ENCODE measurements at places on chromosomes 4 and X. TPM values are rescaled to one million over a fixed set of nuclear protein-coding genes. Genes with fewer than 3 reads are reported as not detected.

DNA sequence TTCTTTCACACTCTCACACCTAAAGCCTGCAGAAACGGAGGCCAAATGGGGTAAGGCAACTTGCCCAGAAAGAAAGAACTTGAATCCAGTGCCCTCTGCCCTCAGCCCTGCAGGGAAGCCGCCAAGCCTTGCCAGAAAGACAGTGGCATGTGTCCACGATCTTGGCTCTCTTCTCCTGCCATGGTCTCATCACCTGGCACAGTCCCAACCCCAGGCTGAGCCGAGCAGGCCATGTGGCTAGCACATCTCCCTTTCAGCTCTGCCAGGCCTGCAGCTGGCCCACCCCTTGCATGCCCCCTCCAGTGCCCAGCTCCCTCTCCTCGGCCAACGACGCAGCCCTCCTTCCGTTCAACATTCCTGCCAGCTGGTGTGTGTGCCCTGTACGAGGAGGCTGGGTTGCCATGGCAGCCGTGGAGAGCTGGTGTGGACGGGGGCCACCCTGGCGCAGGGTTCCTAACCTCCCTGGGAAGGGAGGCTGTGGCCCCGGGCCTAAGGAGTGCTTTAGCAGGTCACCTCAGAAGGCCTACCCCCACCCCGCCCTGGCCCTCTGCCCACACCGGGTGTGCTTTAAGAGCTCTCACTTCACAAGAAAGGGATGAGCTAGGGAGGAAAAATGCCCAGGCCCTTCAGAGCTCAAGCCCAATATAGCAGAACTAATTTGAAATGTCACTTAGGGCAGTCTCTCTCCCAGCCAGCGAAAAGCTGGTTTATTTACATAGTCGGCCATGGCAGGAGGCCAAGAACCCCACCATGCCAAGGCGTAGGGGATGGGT lies 73.0 kb upstream of the PJA1 start:
- no peak for DNase-seq

- DNase-seq, result no peak
Observed at GRCh38 chr4:95263391-95263790, 285.4 kb downstream of the UNC5C start.

DNA sequence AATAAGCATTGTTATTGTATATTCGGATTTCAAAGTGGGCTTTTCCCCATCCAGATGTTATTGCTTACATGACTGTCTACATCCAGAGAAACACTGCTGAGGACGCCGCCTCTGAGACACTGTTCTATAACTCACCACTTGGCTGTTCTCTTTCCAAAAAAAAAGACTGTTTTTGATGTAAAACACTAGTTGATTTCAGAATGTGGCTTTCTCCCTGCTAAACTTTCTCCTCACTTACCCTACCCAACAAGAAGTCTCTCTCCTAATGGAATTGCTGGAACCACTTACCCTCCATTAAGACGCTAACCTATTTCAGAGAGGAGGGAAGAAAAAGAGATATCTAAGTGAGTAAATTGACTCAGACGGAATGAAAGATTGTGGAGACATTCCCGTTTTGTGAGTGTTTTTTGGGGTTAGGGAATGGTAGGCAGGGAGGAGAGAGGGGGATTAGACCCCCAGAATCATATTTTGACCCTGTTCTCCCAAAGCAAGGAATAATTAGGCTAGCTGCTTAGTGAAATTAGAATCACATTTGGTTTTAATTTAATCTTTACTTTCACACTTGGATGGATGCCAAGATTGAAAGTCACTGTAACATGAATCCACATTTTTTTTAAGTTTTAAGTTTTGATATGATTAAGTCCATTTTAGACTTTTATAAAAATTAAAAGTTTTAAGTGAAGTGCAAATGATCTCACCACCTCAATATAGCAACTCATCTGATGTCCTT lies 174.9 kb downstream of the CHIC2 start:
- no peak for DNase-seq

The MAGED4 gene
- 4.6 TPM for total RNA-seq

GRCh38 chrX:54530357-54530900 lies 410 bp downstream of the GNL3L start:
- no peak for DNase-seq

The AREG gene
- total RNA-seq, result 203 TPM

The NPY2R gene
- total RNA-seq, result 0.07 TPM

DNA sequence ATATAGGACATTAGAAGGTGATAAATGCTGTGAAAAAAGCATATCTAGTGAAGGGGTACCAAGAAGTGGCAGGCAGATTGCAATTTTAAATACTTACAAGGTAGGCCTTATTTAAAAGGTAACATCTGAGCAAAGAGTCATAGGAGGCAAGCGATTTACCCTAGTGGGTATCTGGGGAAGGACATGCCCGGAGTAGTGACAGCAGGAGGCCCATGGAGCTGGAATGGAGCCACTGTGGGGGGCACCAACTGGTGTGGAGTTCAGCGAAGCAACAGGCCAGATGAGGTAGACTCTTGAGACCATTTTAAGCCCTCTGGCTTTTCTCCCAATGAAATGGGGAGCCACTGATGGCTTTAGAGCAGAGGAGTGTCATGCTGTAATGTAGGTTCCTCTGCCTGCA lies 37.3 kb downstream of the SEC24D start:
- DNase-seq, result no peak

- no peak for DNase-seq
Observed at GRCh38 chr4:79747252-79747651, 325.8 kb downstream of the ANTXR2 start.

The MTMR8 gene
- total RNA-seq, result 0.46 TPM

GRCh38 chrX:119481323-119481801 lies 13.1 kb downstream of the SLC25A5 start:
- DNase-seq, result no peak

The SPANXD gene
- total RNA-seq, result not detected

GRCh38 chr4:159146488-159146887 lies 43.6 kb downstream of the RAPGEF2 start:
- no peak for DNase-seq

- no peak for DNase-seq
Observed at GRCh38 chr4:112094330-112094729, 50.9 kb upstream of the FAM241A start.

The TMSB15C gene
- total RNA-seq, result 4.6 TPM

The FATE1 gene
- not detected for total RNA-seq

The STOX2 gene
- total RNA-seq, result 3.6 TPM

DNA sequence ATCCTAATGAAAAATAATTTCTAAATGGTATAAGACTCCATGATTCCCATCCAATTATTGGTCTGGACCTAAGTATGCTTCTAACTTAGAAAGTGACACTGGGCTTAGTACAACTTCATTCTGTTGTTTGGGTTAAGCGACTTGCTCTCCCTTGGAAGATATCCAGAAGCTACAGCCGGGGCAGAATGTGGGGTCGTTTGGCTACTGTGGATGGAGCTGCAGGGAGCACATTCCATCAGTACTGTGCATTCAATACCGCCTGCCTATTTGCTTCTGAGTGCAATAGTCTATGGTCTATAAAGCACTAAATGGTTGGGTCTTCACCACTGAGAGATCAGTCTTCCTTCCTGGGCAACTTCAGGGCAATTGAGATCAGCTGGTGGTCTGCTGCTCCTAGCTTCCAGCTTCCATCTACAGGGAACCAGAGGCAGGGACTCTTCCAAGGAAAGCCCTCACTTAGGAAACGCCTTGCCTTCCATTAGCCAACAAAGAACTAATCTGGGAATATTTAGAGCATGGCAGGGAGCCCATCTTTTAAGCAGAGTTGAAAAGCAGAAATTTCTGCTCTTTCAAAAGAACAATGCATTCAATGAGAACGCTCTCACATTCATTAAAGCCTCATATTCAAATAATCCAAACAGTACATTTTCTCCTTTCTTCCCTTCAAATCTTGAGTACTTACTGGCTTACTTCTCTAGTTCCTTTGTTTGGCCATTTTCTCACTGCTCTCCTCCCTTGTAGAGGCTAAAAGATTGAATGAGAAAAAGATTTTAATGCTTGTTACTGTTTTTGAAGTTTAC lies 1049.9 kb upstream of the TENM3 start:
- DNase-seq, result no peak

DNA sequence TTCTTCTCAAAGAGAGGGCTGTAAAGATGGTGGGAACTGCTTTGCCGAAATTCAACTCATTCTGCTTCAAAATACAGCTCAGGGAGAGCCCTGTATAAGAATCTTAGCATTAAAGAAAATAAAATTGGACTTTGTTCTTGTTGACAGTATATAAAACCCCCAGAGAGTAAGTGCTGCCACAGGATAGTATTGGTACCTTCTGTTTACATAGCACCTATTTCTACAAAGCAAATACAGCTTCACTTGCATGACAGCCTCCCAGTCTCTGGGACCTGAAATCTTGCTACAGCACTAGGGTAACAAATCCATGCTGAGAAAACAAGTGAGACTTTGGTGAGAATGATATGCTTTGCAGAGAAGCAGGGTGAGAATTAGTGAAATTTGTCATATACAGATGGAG lies 428.6 kb downstream of the ADGRL3 start:
- DNase-seq, result no peak
